ENCODE measurements at places on chromosomes 2 and 18. TPM values are rescaled to one million over a fixed set of nuclear protein-coding genes. Genes with fewer than 3 reads are reported as not detected.

Gene LRRTM1
- total RNA-seq: not detected

Gene GCKR
- total RNA-seq: 1.8 TPM

Gene STPG4
- total RNA-seq: not detected

Gene ATG16L1
- total RNA-seq: 21.9 TPM

Gene GPR35
- 0.24 TPM for total RNA-seq

Gene BOLL
- not detected for total RNA-seq

GRCh38 chr2:170258382-170258781 lies 80.4 kb downstream of the MYO3B start:
- DNase-seq: no peak

- no peak for DNase-seq
Observed at GRCh38 chr2:186189816-186190215, 296.2 kb upstream of the ZC3H15 start.

GRCh38 chr2:223169830-223170605 lies 118.0 kb downstream of the KCNE4 start:
- DNase-seq: no peak

DNA sequence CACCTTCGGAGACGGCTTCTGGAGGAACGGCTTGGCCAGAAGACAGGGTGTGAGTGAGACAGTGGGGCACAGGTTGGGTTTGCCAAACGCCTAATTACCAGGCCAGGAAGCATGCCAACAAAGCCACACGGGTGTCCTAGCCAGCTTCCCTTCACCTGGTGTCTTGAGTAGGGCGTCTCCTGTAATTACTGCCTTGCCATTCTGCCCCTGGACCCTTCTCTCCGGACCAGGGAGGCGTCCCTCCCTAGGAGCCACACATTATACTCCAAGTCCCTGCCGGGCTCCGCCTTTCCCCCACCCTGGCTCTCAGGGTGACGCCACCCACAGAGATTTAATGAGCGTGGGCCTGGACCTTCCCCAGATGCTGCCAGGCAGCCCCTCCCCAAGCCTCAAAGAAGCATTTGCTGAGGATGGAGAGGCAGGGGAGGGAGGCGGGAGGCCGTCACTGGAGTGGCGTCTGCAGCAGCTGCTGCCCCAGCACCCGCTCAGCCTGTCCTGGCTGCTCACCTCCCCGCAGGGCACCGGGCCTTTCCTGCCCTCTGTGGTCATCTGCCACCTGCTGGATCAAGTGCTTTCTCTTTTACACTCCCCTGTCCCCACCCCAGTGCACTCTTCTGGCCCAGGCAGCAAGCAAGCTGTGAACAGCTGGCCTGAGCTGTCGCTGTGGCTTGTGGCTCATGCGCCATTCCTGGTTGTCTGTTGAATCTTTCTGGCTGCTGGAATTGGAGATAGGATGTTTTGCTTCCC lies 20.7 kb downstream of the FOSL2 start:
- DNase-seq: no peak

- no peak for DNase-seq
Observed at GRCh38 chr2:119156105-119156890, 2.3 kb downstream of the C1QL2 start.

- no peak for DNase-seq
Observed at GRCh38 chr2:118936936-118937335, 5.1 kb upstream of the MARCO start.

DNA sequence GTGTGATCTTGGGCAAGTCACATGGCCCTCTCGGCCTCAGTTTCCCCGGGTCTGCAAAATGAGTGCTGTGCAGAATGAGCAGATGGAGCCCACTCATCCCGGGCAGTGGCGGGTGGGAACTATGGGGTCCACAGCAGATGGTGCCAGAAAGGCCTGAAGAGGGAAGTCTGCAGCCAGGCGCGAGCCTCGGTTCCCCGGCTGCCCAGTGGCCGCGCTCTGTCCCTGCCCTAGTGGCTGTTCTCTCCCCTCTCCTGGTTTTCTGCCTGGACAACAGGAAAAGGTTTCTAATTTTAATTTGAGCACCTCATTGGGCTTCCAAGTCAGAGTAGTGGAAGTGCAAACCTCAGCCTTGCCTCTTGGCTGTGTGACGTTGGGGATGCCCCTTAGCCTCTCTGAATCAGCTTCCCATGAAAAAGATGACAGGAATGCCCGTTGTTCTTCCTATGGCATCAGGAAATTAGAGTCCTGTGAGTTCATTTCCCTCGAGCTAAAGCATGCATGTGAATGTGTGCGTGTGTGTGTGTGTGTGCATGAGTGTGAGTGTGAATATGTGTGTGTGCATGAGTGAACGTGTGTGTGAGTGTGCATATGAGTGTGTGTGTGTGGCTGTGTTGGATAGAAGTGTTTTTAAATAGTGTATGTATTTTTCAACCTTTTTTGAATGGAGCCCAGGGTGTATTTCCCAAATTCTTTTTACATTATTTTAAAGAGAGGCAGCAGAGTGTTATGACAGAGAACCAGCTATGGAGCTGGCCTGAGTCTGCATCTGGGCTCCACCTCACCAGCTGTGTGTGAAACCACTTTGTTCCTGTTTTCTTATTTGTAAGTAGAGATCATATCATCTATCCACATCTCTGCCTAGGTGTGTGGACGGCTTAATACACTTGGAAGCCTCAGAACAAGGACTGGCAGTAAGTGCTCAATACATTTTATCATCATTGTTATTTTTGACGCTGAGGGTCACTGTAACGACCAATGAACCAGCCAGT lies 41.3 kb downstream of the RRM2 start:
- no peak for DNase-seq

DNA sequence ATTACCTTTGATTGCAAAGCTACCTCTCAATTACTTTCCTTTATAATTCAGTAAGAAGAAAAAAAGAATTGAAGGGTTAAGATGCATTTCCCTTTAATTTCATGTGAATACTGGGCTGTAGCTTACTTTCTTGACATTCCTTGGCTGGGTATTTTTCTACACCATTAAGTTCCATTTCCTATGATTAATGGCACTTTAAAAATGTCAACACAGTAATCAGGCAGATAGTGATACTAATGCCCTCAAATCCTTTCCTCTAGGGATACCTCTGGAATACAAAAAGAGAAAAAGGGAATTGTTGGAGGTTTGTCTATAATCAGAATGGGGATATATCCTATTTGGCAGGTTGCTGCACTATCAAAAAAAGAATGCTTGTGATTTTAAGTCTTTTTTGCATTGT lies 216.9 kb downstream of the SRBD1 start:
- DNase-seq: no peak

DNA sequence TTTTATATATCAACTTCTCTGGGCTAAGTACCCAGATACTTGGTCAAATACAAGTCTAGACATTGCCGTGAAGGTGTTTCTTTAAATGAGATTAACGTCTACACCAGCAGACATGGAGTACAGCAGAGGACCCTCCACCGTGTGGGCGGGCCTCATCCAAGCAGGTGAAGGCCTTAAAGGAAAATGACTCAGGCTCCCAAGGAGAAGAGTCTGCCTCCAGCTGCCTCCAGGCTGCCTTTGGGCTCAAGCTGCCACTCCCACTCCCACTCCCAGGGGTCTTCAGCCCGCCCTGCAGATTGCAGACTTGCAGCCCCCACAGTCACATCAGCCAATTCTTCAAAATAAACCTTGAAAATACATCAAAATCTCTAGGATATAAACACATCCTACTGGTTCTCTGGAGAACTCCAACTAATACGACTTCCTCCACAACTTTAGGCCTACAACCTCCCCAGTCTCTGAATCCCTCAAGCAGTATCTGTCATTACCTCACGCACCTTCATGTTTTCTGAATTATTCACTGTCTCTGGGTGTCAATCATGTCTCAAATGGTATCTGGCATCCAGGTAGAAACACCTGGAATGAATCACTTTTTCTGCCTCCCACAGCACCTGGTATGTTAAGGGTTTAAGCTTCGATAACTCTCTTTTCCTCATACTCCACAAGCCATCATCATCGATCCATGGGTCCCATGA lies 6.9 kb downstream of the ITGB1BP1 start:
- DNase-seq: no peak

- peak; percentile 23 for DNase-seq
Observed at GRCh38 chr2:179410552-179411356, 146.1 kb upstream of the SESTD1 start.

DNA sequence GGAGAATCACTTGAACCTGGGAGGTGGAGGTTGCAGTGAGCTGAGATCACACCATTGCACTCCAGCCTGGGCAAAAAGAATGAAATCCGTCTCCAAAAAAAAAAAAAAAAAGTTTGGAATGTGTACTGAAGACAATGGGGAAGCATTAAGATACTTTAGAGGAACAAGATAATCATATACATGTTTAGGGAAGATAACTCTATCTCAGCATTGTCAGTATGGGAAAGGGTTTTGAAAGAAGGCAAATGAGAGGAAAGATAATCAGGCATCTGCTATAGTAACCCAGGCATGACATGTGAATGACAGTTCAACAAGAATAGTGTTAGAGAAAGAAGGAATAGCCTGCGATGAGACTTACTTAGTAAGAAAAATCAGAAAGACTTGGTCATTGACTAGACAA lies 112.0 kb downstream of the ATAD2B start:
- DNase-seq: no peak

DNA sequence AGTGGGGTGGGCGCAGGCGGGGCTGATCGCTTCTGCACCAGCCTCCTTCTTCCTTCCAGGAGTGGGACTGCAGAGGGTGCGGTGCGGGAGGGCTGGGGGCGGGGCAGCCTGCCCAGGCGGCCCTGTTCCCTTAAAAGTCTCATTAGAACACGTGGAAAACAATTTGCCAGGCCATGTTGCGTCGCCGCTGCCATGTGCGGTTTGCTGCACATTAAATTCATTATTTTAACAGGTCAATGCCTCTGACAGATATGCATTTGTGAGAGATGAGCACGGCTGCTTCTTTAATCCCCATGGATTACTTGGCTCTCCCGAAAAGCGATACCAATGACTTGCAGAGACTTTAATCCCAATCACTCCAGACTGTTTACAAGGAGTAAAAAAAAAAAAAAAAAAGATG lies 139.0 kb downstream of the CELF4 start:
- no peak for DNase-seq

DNA sequence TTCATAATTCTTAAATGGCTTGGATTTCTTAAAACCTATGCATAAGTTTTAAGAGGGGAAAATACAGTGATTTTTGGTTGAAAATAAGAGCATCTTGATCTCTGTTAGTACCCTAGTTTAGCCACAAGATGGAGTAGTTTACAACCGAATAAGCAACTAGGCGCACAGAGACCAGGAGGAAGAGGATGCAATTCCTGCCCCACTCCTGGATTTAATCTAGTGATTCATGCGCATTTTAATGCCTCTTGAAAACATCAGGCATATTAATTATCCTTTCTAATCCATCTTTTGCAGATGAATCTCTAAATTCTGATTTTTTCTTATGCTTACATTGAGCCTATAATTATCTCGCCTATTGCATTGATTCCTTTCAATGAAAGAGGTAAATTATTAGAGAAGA lies 76.7 kb downstream of the MRPS9 start:
- DNase-seq: peak; percentile 52

DNA sequence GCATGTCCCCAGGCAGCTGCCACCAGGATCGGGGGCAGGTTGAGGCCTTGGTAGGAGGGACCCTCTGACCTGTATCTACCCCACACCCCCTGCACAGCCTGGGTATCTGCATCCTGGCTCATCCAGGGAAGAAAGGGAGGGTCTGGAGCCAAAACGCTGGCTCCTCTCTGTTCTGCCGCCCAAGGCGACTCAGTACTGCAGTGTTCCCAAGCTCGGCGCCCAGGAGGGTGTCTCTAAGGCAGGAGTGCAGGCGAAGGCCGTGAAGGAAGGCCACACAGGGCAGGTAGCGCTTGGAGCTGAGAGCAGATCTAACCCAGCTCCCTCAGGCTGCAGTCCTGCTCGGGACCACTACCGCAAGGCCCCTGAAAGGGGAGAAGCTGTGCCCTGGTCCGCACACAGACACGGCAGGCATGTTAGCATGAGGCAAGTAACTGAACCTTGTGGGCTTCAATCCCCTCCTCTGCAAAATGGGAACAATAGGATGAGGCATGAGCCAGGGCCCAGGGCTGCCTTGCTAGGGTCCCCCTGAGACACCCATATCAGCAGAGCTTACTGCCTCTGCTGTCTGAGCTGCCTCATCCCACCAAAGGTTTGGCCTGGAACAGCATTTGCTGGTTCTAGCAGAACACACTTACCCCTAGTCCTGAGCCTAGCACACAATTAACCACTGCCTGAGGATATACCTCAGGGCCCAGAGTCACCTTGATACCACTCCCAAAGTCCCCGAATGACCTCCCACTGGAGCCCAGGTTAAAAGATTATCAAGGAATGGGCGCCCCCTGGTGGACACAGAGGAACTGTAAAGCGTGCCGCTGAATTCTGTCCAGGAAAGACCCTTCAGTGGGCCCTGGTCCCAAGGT lies 6.5 kb downstream of the PTMA start:
- no peak for DNase-seq

- no peak for DNase-seq
Observed at GRCh38 chr18:34704823-34705222, 5.3 kb upstream of the DTNA start.

DNA sequence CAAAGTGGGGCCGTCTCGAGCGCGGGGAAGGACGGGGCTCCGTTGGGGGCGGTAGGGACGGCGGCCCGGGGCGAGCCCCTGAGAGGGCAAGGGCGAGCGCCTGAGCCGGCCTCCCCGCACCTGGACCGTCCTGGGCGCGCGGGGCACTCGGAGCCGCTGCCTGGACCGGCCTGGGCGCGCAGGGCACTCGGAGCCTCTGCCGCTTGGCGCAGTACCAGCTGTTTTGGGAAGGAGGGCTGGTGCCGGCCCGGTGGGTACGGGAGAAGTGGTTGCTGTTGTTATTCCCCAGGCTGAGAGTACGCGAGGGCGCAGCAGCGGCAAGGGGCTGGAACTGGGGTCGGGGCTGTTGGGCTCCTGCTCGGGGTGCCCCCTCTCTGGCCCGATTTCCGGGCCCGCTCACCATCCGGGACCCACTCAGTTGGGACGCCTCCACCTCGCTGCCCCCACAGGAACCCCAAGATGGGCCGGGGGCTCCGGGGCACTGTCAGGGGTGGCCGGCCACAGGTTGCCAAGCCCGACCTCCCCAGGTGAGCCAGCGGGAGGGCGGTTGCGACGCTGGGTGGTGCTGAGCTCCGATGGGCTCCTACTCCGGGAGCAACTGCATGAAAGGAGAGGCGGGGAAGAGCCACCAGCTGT lies 579 bp downstream of the ARHGEF4 start:
- DNase-seq: no peak

- DNase-seq: no peak
Observed at GRCh38 chr18:10121786-10122515, 208.1 kb downstream of the VAPA start.

DNA sequence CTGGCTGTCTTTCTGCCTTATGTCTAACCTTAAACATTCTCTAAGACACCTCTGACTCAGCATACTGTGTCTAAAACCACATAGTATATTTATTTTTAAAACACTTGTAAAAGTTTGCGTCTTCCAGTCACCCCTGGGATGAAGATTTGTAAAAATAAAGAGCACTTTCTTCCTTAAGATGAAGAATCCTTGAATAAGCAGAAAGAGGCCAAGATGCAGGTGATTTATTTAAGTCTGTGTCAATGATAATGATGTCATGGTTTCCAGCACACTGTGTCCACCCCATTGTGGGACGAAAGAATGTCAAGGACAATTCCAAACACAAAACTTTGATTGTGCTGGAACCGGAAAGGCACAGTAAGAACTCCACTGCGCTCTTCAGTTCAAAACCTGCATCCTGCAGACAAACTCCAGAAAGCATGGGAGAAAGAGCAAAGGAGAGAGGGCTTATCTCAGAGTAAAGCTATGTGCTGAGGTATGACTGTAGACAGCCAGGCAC lies 92.9 kb downstream of the ZEB2 start:
- peak; percentile 87 for DNase-seq
